PC-9 (cell line): ENCODE measurements at places on chromosomes 2 and 18.

DNA sequence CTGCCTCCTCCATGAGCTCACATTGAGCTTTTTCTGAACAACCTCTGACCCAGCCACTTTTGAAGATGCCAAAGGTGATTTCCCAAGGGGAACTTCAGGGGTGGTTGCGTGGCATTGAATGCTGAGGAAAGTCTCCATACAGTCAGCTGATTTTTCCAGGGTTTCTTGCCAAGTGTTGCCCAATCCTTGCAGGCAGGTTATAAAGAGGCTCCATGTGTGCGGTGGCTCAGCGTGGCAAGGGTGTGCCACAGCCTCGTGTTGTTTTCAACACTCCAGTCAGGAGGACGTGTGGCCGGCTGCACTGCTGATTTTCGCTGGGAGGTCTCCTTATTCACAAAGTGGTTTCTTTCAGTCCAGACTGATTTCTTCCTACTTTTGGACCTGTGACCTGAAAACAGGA, 81.4 kb upstream of the GATA6 start:
- DNase-seq = no peak

GRCh38 chr2:226887940-226888339, 52.1 kb downstream of the RHBDD1 start:
- no peak for DNase-seq

DNA sequence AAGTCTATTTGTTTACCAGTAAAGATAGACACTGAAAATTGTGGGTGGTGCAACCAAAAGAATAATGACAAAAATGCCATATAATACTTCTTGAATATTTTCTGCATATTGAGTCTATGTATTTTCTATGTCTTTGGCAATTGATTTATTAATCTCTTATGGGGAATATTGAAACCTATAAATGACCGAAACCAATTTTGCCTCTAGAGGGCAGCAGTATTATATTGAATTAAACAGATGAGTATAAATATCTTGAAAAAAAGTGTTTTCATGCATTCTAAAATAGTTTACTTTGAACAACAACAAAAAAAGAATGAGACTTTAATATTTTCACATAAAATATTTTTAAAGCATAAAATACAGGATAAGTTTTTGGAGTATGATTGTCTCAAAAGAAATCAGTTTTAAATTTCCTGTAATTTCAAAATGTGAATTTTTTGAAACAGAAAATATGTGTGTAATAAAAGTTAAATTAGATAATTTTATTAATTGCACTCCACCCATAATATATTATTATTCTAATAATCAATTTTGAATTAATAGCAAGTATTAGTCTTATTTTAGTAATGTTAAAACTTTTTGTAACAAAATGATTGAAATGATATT, 49.9 kb upstream of the CALCRL start:
- DNase-seq = no peak

DNA sequence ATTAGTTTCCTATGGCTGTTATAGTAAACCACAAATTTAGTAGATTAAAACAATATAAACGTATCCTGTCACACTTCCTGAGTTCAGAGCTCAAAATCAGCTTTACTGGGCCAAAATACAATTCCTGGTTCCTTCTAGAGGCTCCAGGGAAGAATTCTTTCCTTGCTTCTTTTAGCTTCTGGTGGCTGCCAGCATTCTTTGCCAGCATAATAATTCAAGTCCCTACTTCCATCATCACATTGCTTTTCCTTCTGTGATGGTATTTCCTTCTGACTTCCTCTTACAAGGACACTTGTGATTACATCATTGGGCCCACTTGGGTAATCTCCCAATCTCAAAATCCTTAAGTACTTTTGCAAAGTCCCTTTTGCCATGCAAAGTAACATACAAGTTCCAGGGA, 40.6 kb downstream of the MOB4 start:
- DNase-seq = no peak

GRCh38 chr2:240611601-240612210, 13.6 kb upstream of the GPR35 start:
- DNase-seq = no peak

GRCh38 chr2:187422282-187422681, 25.8 kb downstream of the CALCRL start:
- no peak for DNase-seq

- peak; percentile 81 for DNase-seq
Measured at GRCh38 chr2:28613633-28614501, 118.0 kb downstream of the PLB1 start.

DNA sequence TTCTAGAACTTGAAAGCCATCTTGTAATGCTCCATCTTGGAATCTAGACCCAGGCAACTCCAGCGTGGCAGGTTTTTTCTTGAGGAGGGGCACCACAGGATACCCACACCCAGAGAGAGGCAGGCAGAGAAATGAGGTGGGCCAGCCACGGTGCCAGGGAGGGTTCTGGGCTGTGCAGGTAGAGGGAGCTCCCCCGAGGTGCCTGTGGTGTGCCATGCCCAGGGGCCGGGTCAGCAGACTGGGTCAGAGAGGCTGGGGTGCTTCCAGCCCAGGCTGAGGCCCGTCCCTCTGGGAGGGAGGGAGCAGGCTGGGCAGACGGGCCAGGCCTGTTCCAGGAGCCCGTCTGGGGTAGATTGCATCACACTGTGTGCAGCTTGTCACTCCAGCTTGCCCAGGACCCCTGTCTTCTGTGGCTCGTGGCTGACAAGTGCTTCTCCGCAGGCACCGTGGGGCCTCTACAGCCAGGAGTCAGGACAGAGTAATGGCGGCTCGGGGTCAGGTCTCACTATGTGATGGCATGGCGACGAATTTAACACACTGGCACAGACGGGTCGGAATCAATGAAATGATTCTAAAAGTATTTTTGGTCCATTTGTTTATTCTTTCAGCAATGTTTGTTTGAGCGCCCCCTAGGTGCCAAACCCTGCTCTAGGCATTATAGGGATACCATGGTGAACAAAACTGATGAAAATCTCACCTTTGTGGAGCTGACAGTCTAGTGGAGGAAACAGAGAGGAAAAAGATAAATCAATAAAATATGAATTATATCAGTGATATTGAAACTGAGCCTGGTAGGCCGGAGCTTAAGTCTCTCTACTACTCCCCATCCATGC, 144.0 kb downstream of the ACOXL start:
- DNase-seq = no peak

DNA sequence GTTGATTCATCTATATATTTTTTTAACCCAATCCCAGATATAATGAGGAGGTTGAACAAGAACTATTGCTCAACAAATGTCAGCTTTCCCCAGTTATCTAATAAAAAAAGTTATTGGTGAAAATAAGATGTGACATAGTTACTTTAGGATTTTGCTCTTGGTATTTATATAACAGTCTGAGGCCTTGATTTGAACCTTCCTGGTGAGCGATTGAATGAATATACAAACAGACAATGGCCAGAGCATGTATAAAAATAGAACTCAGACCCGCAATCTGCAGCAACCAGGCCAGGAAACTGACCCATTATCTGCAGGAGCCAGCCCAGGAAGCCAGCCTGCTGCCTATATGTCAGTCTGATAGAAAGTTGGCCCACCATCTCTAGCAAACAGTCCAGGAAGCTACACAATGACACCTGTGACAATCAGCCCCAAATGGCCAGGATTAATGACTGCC, 81.6 kb downstream of the HS6ST1 start:
- no peak for DNase-seq

GRCh38 chr2:207311316-207312005, 145.7 kb upstream of the KLF7 start:
- peak; percentile 36 for DNase-seq

- no peak for DNase-seq
Measured at GRCh38 chr2:197254776-197255530, 55.6 kb downstream of the ANKRD44 start.

- DNase-seq = no peak
Measured at GRCh38 chr2:224025874-224026273, 13.2 kb downstream of the SERPINE2 start.

DNA sequence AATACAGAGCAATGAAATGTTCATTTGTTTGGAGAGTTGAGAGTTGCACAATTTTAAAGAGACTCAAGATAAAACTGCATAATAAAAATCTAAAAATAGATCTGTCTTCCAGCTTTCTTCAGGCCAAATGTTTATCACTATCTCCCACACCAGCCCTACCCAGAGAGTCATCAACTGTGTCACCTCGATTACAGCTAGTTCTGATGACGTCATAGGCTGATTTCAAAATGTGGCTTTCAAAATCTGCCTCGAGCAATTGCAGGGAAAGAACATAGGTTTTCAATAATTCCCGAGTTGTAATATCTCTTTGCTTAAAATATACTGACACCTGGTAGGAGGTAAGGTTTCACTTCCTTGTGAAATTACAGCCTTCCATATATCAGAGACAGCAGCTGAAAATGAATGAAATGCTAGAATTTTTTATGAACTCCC, 677.6 kb upstream of the ID2 start:
- no peak for DNase-seq

GRCh38 chr2:128292599-128293425, 25.9 kb downstream of the HS6ST1 start:
- DNase-seq = peak; percentile 44

GRCh38 chr2:120861576-120862191, 126.0 kb downstream of the GLI2 start:
- no peak for DNase-seq

- no peak for DNase-seq
Measured at GRCh38 chr2:120473522-120474271, 127.8 kb downstream of the INHBB start.

- no peak for DNase-seq
Measured at GRCh38 chr2:37869771-37870170, 55.3 kb upstream of the RMDN2 start.

GRCh38 chr2:44954447-44954888, 13.0 kb downstream of the SIX3 start:
- DNase-seq = no peak

DNA sequence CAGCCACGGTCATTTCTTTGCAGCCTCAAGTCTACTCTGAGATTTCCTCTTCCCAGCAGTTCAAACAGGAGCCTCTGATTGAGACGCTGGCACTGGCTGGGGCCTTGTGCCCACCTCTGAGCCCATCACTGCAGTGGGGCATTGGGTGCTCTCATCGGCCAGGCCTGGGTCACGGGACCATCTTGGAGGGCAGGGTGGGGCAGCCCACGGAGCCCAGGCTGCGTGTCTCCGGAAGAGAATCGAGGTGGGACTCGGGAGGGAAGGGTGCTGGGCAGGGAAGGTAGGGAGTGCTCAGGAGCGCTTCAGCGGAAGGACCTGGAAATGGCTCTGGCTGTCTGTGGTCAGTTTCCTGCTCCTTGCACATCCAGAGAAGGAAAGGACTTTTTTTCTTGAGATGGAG, 82.4 kb downstream of the RTP5 start:
- no peak for DNase-seq

DNA sequence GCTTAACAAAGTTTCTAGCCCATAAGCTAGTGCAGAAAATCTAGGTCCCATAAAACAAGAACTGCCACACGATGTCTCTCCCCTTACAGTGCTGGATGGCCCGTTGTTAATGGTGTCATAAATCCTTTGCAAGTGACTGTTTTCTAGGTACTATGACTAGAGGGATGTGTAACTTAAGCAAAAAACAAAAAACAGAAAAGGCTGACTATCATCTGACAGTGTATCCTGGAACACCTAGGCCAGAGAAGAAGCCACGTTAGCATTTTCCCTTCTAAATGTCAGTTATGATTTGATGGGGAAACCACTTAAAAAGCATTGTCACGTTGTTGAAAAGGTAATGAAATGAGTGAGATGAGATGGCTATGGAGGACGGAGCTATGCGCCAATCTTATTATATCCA, 2.4 kb downstream of the CASP8 start:
- no peak for DNase-seq

- DNase-seq = no peak
Measured at GRCh38 chr2:49831698-49832367, 677.5 kb upstream of the FSHR start.

GRCh38 chr2:190563646-190564045, 29.1 kb upstream of the NEMP2 start:
- DNase-seq = no peak

DNA sequence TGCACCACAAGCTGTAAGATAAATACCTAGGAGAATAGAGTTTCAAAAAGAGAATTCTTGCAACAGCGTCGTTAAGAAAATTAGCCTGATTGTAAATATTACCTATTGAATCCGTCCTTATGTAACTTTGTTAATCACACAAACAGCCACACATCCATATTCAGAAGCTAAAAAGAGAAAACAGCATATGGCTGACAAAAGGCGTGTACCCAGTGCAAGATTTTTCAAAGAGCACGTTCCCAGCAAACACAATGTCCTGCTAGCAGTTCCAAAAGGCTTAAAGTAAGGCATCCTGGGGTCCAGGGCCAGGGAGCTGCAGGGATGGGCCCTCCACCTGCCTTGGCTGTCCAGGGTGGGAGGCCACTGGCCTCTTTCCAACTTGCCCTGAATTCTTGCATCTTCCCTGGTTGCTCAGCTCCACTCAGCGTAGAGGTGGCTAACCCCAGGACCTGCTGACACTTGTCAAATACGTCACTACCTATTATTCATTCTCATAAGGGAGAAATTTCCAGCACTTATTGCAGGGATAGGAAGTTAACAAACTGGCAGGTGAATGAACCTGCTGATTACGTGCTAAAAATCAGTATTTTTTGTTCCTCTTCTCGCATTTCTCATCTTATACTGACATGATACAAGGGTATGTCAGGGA, 102.1 kb upstream of the NEDD4L start:
- no peak for DNase-seq

DNA sequence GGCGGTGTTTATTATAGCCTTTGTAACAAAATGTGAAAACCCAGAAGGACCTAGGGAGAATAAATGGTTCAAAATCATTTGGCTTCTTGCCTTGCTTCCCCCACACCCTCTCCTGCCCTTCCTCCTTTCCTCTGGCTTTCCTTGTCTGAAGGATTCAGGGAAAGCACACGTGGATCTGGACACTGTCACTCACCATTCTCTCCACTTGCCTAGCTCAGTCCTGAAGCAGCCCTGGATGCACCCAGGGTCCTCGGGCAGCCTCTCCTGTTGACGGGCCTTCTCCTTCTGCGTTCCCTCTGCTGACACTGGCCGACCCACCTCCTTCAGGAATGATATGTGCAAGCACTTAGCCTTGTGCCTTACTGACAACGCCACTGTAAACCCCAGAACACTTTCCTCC, 68.4 kb downstream of the FAM210A start:
- no peak for DNase-seq

- no peak for DNase-seq
Measured at GRCh38 chr18:60755134-60755533, 382.6 kb upstream of the MC4R start.

GRCh38 chr2:19035238-19035637, 323.2 kb downstream of the OSR1 start:
- DNase-seq = no peak

DNA sequence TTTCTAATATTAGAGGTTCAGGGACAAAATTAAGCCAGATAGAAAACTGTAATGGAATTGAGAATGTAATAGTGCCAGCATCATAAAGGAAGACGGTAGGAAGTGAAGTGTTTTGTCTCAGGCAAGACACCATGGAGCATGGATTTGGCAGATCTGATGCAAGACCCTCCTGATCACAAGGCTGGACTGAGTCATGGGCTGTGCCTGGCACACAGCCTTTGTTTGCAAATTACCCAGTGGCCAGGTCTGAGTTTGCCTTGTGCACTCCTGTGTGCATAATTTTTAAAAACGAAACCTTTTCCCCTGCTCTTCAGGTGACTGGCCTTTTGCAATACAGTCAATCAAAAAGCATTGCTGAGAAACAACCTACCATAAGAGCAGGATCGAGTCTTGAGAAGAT, 2.0 kb upstream of the UPP2 start:
- DNase-seq = no peak

- no peak for DNase-seq
Measured at GRCh38 chr2:33488715-33489540, 12.5 kb downstream of the RASGRP3 start.
